ENCODE measurements at places on chromosomes 7 and 10. TPM values are rescaled to one million over a fixed set of nuclear protein-coding genes. Genes with fewer than 3 reads are reported as not detected.

The ZNF777 gene
- 10.6 TPM for total RNA-seq

The SEMA3C gene
- 20.9 TPM for total RNA-seq

The BLNK gene
- total RNA-seq: 0.98 TPM

DNA sequence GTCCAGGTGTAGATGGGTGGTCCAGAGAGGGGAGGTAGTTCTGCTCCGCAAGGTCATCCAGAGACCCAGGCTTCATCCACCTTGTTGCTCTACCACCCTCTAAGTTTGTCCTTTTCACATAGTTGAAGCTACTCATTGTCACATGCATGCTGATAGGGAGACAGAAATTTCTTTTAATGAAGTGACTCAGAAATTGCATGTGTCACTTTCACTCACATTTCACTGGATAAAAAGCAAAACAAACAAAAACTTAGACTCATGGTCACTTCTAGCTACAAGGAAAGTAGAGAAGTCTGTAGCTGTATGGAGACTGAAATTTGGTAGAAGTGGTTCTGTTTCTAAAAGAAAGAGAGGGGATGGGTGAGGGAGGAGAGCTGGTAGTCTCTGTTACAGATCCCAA is 161.9 kb downstream of the SORCS3 start:
- H3K36me3 ChIP-seq: no peaks in the 10 kb centered on the region
- no peak for DNase-seq
- no peak overlapping the region for H3K4me3 ChIP-seq

- DNase-seq: no peak
- H3K36me3 ChIP-seq: peaks cover 14% of the 10 kb centered on the region
- H3K4me1 ChIP-seq: peaks cover 25% of the 10 kb centered on the region
- H3K27me3 ChIP-seq: no peaks in the 10 kb centered on the region
- no peak overlapping the region for H3K4me3 ChIP-seq
Measured at GRCh38 chr7:92806496-92806895, 29.9 kb downstream of the CDK6 start.

The IL15RA gene
- 15.5 TPM for total RNA-seq

GRCh38 chr10:21068026-21068656 is 171.0 kb upstream of the NEBL start:
- no peaks in the 10 kb centered on the region for H3K4me1 ChIP-seq
- H3K36me3 ChIP-seq: no peaks in the 10 kb centered on the region
- no peak overlapping the region for H3K27ac ChIP-seq
- no peaks in the 10 kb centered on the region for H3K27me3 ChIP-seq
- H3K4me3 ChIP-seq: no peak overlapping the region

- no peak for DNase-seq
- 0 out of 2 replicates have a peak, but pooled peaks cover 5% of the 10 kb centered on the region for H3K4me1 ChIP-seq
- no peak overlapping the region for H3K27ac ChIP-seq
- no peak overlapping the region for H3K4me3 ChIP-seq
Measured at GRCh38 chr7:20441346-20441745, 110.6 kb downstream of the ITGB8 start.

- no peaks in the 10 kb centered on the region for H3K4me1 ChIP-seq
- no peak for DNase-seq
- H3K4me3 ChIP-seq: no peak overlapping the region
Measured at GRCh38 chr10:20890491-20891337, 6.4 kb downstream of the NEBL start.

The TRIM73 gene
- 16.7 TPM for total RNA-seq

GRCh38 chr7:130942211-130942964 is 208.4 kb upstream of the KLF14 start:
- H3K27me3 ChIP-seq: no peaks in the 10 kb centered on the region
- H3K36me3 ChIP-seq: peaks cover 40% of the 10 kb centered on the region
- DNase-seq: no peak
- peaks cover 10% of the 10 kb centered on the region for H3K4me1 ChIP-seq

The SLC26A4 gene
- 0.80 TPM for total RNA-seq

The FGL2 gene
- not detected for total RNA-seq

DNA sequence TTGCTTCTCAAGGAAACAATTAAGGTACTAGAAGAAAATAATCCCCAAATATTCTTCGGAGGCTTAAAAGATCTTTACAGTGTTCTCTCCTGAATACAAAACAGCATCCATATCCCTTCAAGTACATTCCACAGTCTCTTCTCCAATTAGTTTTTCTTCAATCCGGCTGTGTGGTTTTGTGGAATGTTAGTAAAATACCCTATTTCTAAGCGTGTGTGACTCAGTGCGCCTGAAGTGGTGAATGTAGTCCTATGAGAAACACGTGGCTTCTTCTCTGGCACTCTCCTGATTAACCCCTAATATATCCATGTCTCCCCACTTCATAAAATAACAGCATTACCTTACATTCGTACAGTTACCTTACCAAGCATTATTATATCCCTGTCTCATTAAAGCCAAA is 570.2 kb downstream of the ARL4A start:
- H3K36me3 ChIP-seq: no peaks in the 10 kb centered on the region
- H3K4me1 ChIP-seq: no peaks in the 10 kb centered on the region
- no peaks in the 10 kb centered on the region for H3K27me3 ChIP-seq

DNA sequence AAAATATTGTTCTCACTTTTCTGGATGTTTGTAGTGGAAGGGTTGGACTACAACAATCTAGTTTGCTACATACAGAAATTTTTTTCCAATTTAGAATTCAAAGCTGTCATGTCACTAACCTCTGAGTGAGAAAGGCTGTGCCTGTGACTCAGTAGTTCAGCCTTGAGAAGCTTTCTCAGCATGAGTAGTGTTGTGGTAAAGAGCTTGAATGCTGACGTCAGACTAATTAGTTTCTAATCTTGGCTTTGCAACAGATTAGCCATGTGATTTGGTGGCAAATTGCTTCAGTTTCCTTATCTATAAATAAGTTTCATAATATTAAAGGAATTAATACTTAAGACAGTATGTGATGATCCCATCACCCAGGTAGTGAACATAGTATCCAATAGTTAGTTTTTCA is 83.8 kb downstream of the ABCA13 start:
- no peak for DNase-seq
- no peak overlapping the region for H3K27ac ChIP-seq
- H3K36me3 ChIP-seq: no peaks in the 10 kb centered on the region

The CNPY1 gene
- total RNA-seq: not detected

DNA sequence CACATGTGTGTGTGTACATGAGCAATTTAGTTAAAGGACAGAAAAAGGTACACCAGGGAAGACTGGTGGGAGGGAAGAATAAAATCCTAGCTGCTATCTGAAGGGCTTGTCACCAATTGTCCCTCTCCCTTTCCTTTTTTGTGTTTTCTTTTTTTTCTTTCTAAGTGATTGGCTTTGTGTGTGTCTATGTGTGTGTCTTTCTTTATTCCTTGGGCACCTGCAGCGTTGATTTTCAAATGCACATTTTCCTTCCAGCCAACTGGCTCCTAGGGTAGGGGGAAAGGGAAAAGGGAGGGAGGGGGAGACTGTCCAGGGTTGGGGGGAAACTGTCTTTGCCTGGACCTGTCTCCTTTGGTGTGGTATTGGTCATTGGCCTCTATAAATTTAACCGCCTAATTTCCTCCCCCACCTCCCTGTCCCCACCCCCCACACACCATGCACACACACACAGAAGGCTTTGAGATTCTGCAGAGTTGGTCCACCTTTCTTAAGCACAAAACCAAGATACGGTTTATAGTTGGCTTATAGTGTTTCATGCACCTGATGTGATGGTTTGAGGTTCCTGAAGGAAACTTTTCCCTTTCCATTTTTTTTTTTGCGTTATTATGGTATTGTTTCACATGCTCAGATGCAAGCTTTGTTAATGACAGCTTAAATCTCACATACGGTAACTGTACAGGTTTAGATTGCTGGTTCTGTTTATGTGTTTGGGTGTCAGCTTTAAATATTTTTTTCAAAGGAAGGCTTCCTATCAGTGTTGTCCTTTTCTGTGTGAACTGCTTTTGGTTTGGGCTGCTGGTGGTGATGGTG is 2.6 kb downstream of the AUTS2 start:
- H3K27me3 ChIP-seq: peaks cover 8% of the 10 kb centered on the region
- H3K4me1 ChIP-seq: no peaks in the 10 kb centered on the region
- no peak overlapping the region for H3K27ac ChIP-seq
- no peaks in the 10 kb centered on the region for H3K36me3 ChIP-seq
- no peak for DNase-seq

All from PC-9 (cell line).